ENCODE measurements at places on chromosomes 5 and 9.

- no peak for DNase-seq
Measured at GRCh38 chr9:116057371-116057770, 96.2 kb upstream of the PAPPA start.

GRCh38 chr5:24850926-24851486 is 206.2 kb upstream of the CDH10 start:
- DNase-seq = no peak

DNA sequence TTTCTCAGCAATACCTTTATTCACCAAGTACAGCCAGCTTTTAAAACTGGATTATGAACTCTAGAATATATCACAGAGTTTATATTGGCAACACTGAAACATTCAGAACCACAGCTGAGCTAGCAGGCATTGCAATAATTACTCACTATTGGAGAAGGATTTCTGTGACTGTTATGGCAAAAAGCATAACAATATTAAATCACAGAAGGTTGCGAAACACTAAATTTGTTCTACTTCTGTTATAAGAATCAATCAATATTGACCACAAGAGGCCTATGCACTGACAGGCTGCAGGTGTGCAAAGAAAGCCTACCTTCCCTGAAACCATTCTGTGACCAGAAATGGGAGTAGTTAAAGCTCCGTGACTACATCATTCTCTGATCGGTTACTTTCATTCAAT is 59.2 kb downstream of the AP3B1 start:
- no peak for DNase-seq

DNA sequence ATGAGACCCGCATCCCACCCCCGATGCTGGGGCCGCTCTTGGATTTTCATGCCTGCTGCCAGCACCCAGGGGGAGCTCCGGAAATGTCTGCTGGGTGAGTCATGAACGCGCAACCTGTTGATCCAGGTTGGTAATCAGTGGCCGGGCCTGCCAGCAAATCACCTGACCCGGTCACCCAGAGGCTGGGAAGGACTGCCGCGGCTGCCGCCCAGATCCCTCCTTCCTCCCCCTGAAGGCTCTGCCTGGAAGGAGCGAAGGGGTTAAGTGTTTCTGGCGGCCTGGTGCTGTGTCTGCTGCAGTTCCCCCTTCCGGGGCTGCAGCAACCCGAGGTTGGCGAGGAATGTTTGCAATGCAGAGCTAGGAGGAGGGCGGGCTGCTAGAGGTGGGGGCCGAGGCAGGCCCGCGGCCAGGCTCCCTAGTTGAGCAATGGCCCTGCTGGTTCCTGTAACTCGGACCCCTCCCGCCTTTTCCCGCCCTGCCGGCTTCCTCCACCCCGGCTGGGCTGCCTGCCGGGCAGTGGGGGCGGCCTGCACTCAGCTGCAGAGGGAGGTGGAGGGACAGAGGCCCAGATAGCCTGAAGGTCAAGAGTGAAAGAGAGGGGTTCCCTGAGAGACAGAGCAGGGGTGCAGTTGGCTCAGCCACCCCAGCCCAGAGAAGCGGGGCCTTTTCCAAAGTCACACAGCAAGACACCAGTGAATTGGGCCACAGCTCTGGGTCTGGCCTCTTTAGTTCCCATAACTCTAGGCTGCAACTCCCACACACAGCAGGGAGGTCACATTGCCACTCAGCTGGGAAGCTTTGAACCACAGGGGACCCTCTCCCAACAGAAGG is 156.3 kb upstream of the IER5L start:
- peak; percentile 23 for DNase-seq

DNA sequence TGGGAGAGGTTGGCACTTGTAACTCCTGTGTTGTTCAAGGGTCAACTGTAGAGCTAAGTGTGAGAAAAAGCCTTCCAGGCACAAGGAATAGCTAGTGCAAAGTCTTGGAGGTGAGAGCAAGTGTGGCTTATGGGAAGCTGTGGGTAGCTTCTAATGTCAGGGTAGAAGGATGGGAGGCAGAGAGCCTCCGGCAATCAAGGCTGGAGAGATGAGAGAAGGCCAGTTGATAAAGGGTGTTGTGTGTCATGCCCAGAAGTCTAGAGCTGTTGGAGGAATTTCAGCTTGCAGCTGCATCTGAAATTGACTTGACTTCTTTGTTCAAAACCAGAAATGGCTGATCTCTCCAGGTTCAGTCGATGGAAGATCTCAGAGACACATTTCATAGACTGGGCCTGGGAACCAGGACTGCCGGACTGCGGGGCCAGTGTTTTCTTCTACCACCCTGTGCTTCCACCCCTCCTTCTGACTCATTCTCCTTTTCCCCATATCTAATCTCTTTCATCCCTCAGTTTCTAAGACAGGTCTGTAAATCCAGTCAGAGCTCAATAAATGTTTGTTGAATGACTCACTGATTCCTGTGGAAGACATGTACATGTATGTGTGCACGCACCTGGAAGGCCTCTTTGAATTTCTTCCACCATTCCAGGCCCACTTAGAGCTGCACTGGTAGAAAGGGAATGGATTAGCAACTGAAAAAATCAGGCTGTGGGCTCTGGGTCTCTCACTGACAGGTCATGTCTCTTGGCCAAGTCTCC is 67.8 kb upstream of the KLF4 start:
- DNase-seq = no peak

DNA sequence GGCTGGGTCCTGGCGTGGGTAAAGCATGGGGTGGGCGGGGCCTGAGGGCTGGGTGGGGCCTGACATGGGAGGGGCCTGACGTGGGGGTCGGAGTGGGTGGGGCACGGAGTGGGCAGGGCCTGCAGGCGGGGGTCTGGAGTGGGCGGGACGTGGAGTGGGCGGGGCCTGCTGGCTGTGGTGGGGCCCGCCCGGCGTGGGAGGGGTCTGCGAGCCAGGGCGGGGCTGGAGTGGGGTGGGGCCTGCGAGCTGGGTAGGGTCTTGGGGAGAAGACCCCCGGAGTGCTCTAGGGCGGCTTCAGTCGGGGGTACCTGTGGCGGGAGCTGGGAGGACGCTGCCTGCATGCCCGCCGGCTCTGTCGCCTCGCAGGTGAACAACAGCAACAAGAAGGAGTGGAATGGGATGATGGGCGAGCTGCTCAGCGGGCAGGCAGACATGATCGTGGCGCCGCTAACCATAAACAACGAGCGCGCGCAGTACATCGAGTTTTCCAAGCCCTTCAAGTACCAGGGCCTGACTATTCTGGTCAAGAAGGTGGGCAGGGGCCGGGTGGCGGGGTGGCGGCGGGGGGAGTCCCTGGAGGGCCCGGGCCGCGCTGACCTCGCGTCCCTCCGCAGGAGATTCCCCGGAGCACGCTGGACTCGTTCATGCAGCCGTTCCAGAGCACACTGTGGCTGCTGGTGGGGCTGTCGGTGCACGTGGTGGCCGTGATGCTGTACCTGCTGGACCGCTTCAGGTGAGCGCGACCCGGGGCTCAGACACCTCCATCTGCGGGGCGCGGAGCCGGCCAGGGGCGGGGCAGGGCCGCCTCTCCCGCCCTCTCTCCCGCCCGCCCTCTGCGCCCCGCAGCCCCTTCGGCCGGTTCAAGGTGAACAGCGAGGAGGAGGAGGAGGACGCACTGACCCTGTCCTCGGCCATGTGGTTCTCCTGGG is 8.0 kb downstream of the LRRC26 start:
- no peak for DNase-seq

DNA sequence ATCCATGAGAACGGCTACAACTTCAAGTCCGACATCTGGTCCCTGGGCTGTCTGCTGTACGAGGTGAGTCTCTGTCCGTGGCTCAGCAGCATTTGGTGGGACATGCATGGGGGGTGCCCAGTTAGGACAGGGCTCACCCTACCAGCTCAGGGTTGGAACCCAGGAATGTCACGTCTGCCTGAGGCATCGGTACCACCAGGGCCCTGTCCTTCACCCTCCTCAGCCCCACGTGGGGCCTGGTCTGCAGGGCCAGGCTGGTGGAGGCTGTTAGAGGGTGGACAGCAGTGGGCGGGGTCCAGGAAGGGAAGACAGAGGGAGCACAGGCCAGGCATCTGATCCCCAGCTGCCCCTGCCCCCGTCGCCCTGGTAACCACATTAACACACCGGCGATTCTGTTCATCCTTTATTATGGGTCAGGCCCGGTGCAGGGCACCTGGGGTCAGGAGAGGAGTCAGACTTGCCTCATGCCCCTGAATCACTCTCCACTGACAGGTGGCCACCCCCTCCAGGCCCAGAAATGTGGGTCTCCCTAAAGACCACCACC is 75.6 kb downstream of the PSMB7 start:
- no peak for DNase-seq

- DNase-seq = no peak
Measured at GRCh38 chr9:133309608-133310007, 26.4 kb downstream of the SURF6 start.

- DNase-seq = no peak
Measured at GRCh38 chr5:135724617-135725016, 109.8 kb upstream of the SLC25A48 start.

GRCh38 chr5:2701592-2701991 is 49.9 kb downstream of the IRX2 start:
- DNase-seq = no peak

DNA sequence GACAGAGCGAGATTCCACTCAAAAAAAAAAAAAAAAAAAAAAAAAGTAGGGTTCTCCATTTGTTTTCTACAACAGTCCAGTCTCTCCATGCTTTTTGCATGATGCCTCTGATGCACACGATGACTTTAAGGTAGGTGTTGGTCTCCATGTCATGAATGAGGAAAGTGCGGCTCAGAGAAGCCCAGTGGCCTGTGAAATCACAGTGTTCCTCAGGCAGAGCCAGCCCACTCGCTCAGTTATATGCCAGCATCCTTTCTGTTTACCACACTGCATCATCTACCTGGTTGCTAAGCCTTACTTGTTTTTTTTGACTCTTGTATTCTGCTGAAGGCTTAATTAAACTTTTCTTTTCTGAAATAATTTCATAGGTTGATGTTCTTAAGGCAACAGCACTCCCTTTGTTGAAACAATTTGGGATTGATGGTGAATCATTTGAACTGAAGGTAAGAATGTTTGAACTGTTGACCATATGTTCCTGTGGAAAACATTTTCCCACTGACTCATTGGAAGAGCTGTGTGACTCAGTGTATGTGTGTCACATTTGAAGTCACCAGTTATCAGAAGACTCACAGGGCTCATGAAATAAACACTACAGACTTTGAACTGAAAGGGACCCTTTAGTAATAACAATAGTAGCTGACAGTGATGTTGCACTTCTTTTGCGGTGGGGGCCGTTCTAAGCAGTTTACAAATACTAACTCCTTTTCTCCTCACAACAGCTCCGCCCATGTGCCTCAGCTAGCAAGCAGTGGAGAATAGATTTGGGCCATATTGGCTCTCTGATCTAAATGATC is 40.2 kb downstream of the RCL1 start:
- no peak for DNase-seq

- DNase-seq = no peak
Measured at GRCh38 chr5:107518616-107519015, 152.1 kb downstream of the EFNA5 start.

- DNase-seq = peak; percentile 26
Measured at GRCh38 chr5:67160985-67161384, 35.6 kb downstream of the CD180 start.

- DNase-seq = no peak
Measured at GRCh38 chr5:149211566-149211965, 60.1 kb upstream of the AFAP1L1 start.

DNA sequence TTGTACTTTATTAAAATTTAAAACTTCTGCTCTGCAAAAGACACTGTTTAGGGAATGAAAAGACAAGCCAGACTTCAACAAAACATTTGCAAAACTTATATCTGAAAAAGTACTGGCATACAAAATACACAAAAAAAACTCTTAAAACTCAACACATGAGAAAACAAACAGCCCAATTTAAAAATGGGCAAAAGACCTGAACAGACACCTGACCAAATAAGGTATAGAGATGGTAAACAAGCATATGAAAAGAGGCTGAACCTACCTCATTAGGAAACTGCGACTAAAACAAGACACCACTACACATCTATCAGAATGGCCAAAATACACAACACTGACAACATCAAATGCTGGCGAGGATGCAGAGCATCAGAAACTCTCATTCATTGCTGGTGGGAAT is 54.4 kb upstream of the LMX1B start:
- no peak for DNase-seq

DNA sequence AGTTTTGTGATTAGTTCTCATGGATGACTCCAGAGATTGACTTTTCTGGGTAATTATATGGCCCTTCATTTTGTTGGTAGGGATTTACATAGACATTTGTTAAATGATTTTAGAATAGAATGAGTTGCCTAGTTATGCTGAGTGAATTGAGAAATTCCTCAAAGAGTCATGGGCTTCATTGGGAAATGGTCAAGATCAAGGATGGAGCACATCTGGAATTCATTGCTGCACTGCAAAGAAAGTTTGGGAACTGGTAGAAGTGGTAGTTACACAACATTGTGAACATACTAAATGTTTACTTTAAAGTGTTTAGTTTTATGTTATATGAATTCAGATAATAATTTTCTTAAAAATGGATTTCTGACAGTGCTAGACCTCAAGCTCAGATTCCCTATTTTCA is 46.5 kb downstream of the PIP5K1B start:
- DNase-seq = no peak

DNA sequence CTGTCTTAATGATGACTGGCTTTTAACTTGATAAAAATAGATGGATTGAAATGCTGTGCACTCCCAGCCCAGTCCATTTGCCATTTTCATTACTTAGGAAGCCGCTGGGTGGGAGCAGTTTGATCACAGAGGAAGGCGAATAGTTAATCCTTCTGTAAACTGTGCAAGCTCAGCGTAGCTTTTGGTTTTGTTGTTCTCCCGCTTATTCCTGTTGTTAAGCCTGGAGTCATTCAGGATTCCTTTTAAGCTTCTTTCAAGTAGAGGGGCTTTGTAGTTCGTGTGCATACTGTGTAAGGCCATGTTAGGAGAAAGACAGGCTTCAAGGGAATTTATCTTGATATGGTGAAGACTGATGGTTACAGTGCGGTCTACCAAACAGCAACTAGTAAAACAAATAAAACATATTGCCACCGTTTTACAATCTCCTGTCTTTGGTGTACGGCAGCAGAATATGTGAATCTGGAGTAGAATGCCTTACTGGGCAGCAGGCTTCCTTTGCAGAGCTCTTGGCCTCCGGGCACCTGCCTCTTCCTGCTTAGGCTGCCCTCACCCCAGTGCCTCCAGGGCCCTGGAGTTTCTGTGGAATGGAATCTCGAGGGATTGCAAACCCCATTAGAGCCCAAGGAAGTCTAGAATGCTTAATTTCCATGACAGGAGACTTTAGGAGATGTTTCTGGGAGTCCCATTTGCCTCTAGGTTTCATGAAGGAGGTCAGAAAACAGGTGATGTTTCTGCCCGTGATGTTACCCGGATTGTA is 141.4 kb downstream of the TRIO start:
- DNase-seq = no peak

All from naive thymus-derived CD8-positive, alpha-beta T cell (primary cell).